ENCODE measurements at places on chromosomes 13 and 19. TPM values are rescaled to one million over a fixed set of nuclear protein-coding genes. Genes with fewer than 3 reads are reported as not detected.

Gene TEX101
- not detected for polyA plus RNA-seq

Gene JSRP1
- polyA plus RNA-seq = 0.41 TPM

Gene SNRNP70
- 102 TPM for polyA plus RNA-seq

Gene MYH14
- polyA plus RNA-seq = not detected

Gene ZNF726
- 0.87 TPM for polyA plus RNA-seq

Gene ALKBH6
- polyA plus RNA-seq = 29.2 TPM

Gene ZNF101
- 3.7 TPM for polyA plus RNA-seq

Gene CHAMP1
- polyA plus RNA-seq = 26.9 TPM

Gene TBXA2R
- 2.6 TPM for polyA plus RNA-seq
